ENCODE measurements at places on chromosomes 13 and 19.

GRCh38 chr19:39362682-39363657 is 20.7 kb downstream of the SAMD4B start:
- no peak for DNase-seq

DNA sequence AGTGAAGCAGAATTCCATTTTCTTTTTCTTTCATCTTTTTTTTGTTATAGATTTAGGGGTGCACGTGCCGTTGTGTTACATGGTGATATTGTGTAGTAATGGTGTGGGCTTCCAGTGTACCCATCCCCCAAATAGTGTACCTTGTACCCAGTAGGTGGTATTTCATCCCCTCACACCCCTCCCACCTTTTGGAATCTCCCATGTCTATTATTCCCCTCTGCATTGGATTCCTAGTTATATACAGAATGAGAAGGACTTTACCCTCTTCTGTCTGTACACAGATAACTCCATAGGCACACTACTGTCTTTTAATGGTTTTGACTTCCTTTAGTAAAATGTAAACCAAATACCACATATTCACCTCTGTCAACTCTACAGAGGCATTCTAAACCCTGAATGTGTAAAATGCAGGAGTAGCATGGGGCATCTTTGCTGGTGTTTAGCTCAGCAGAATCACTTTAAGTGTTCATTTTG is 28.0 kb downstream of the FRY start:
- no peak for DNase-seq

DNA sequence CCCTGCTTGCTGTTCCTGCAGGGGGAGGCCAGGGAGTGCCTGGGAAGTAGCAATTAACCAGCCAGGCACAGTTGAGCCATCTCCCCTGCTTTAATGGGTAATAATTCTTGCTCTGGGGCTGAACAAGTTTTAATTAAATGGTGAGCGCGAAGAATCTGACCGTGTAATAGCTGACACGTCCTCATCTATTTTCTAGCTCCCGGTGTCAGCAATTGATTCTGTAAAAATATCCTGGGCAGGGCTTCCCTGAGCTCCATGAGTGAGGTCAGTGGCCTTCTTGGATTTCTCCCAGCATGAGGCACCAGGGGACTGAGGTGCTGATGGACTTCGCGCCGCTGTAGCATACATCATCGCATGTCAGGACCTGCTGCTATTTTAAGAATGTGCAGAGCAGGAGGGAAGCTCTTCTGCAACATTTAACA is 26.9 kb downstream of the SIPA1L3 start:
- DNase-seq, result no peak

- no peak for DNase-seq
Measured at GRCh38 chr13:26821672-26822071, 61.1 kb upstream of the GPR12 start.

- no peak for DNase-seq
Measured at GRCh38 chr19:18232540-18233223, 6.4 kb upstream of the PDE4C start.

GRCh38 chr13:24162604-24163003 is 2.1 kb downstream of the SPATA13 start:
- no peak for DNase-seq

DNA sequence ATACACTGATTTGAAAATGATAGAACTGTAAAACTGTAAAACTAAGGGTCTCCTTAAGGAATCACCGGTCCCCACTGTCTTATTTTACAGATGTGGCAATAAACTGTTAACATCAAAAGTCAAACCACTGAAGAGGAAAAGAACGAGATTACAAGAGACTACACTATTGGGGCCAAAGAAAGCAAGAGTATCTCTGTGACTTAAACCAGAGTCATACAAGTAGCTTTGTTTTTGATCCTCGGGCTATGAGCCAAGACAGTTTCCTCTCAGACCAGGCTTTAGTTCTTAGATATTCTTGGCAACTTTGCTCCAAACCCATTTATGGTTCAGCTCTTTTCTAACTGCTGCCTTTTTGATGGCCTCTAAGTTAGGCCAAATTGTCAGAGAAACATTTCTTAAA is 113.8 kb downstream of the TBC1D4 start:
- DNase-seq, result no peak

DNA sequence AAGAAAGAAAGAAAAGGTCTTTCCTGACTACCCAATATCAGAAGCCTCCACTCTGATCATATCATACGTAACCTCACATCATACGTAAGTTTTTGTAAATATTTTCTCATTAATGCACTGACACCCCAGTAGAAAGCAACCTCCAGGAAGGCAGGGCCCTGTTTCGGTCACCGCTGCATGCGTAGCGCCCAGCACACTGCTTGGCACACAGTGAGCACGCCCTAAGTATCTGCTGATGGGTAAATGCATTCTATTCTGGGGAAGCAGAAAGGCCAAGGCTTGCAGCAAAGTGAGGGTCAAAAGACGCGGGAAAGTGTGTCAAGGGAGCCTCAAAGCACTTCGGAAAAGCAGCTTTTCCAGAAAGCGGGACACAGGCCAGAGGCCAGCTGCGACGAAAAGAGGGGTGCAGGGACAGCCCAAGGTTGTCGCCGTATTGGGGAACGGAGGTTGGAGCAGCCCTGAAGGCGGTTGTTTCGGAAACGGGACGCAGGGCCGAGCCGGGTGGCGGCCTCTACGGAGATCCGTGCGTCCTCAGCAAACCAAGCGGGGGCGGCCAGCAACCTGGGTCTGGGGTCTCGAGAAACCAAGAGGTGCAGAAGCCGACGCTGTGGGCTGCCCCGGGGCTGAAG is 463 bp downstream of the SUGP1 start:
- no peak for DNase-seq

DNA sequence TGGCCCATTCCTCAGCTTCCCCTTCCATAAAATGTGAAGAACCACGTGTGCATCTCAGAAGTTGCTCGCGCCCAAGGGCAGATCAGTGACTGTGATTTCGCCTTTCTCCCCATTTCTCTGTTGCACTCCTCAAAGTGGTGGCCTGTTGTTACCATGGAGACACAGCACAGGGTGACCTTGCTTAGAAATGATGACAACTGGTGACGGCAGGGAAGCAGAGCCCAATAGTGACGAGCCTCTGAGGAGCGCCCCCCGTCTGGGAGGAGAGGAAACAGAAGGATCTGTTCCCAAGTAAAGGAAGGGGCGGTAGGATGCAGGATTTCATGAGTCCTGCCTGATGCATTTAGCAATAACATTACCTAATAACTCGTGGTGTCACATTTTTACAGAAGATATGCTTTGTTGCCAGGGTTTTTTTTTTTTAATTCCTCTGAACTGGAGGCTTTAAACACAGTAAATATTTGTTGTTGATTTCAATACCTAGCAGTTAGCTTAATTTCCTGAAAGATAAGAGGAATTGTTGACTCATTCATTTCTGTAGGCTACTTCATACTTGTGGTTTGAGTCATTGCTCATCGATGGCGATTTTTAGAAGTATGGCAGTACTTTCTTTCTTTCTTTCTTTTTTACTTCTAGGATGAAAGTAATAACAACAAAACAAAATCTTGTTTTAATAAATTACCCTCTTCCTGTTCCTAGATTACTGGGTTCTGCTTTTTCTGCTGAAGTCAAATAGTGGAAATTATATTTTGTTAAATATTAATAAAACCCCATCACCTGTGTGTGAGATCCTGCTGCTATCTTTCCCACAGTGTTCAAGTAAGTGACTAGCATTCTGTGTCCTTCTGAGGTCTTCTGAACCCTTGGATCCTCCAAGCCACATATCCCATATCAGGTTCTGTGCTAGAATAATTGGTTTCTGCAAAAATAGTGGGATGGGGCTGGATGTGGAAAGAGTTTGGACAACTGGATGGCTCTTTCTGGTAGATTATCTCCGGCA is 36.0 kb downstream of the MBNL2 start:
- no peak for DNase-seq

- no peak for DNase-seq
Measured at GRCh38 chr13:51339952-51340732, 651 bp downstream of the SERPINE3 start.

GRCh38 chr19:2101417-2102335 is 5.0 kb downstream of the IZUMO4 start:
- DNase-seq, result no peak

- no peak for DNase-seq
Measured at GRCh38 chr19:18436671-18437490, 1.1 kb downstream of the ISYNA1 start.

DNA sequence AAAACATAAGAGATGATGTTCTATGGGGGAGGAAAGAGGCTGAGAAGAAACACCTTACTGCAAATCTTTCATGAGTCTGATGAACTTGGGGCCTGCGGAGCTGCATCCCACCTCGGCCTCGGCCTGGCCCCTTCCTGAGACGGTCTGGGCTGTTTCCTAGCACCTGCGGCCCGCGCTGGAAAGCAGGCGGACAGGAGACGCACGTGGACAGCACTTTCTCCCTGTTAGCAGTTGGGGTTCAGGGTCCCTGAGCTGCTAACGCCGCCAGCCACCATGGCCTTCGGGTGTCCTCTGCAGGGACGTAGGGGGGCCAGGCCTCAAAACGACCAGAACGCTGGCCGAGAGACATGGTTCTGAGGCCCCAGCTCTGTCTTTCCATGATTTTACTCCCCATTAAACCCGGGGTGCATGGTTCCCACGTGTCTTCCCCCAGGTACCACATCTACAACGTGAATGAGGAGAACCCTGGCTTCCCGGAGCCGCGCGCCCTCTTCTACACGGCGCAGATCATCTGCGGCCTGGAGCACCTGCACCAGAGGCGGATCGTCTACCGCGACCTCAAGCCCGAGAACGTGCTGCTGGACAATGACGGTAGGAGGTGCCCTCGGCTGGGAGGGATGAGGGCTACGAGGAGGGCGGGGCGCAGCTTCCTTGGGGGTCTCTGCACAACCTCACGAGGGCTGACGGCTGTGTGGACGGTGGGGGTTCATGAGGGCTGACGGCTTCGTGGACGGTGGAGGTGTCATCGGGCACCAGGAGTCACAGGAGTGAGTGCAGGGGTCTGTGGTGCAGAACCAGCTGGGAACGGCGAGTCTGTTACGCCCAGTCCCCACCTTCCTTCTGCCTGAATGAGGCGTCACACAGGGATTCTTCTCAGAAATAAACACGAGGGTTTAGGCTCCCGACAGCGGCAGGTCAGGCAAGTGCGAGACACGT is 4.3 kb downstream of the GRK1 start:
- peak; percentile 43 for DNase-seq

- no peak for DNase-seq
Measured at GRCh38 chr13:51728972-51729371, 75.0 kb downstream of the DHRS12 start.

- DNase-seq, result no peak
Measured at GRCh38 chr13:50428183-50428877, 413.1 kb downstream of the KCNRG start.

DNA sequence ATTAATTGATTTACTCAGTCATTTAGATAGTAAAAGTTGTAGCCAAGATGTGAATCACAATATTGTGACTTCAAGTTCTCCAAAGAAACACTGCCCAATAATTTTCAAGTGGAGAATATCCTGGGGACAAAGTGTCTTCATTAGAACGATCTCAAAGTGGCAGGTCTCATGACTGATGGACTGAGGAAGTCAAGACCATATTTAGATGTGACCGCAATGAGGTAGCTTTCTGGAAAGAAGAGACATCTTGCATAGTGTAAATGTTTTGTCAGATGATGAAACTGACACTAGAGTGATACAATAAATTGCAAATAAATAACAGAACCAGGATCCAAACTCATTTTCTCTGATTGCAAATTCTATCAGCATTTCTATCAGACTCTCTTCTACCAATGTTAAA is 1476.9 kb downstream of the EFNB2 start:
- no peak for DNase-seq

DNA sequence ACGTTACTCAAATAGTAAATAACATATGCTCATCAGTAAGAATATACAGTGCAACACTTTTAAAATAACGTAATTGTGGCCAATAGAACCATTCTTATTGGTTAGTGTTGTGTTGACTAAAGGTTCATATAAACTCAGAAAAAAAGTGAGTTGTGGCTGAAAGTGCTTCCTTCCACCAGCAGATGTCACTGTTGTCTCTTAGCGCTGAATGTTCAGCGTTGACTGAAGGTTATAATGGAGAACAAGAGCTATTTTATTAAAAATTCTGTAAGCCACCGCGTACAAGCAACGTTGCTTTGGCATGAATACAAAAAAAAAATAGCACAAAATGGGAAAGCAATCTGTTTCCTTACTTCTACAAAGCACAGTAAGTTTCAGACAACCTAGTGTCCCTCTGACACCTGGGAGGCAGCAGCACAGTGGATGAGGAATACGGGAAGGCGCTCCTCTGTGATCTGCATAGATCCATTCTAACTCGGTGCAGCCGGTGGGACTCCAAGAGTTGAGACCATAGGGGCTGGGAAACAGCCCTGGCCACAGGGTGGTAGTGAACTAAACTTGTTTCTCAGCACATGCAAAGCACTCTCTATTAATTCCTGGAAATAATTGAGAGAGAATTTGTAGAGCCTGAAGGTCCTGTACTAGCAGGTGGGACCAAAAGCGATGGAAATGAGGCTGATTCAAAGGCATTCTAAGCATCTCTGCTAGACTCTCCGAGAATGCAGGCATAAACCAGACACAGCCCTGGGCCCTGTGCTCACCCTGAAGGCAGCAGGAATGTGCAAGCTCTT is 23.9 kb upstream of the OXGR1 start:
- DNase-seq, result no peak

DNA sequence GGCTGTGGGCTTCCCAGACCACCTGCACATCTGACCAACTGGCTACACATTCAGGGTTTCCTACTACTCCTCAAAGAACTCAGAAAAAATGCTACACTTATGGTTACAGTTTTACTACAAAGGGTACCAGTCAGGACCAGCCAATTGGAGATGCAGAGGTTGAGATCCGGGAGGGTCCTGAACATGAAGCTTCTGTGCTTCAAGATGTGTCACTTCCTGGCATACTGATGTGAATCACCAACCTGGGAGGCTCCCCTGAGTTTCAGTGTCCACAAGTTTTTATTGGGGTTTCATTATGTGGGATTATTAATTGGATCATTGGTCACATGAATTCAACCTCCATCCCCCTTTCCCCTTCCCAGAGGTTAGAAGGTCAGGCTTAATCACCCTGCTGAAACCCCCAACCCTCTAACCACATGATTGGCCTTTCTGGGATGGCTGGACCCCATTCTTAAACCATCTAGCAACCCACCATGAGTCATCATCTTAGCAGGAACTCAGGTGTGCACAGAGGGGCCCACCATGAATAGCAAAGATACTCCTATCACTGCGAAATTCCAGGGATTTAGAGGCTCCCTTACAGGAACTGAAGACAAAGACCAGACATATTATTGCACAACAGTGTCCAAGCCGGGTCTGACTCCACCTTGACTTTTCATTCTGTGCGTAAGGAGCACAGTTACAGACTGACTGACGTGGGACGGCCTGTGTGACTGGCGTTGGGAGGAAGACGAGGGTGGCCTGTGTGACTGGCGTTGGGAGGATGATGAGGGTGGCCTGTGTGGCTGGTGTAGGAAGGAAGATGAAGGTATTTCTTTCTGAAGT is 90.7 kb downstream of the ATP8A2 start:
- DNase-seq, result no peak

DNA sequence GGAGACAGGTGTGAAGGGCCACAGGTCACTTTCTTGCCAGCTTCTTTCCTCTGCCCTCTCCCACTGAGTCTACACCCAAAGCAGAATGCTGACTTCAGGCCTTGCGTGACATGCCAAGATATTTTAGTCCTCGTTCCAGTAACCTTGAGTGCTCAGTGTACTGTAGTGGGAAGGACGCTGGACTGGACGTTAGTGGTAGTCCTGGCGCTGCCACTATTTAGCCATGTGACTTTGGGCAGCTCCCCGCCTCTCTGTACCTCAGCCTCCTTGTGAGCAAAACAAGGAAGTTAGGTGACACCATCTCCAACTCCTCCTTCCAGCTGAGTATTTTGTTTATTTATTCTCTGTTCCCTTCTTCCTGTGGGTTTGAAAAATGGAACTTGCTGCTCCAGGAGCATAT is 86.1 kb downstream of the FRY start:
- DNase-seq, result no peak

All from RWPE2 (cell line).